ENCODE measurements at places on chromosomes 3 and 15.
A peak's percentile ranks its signal among the peaks of the same experiment; 100 is the strongest.

GRCh38 chr3:138082085-138082991 is 33.1 kb downstream of the DZIP1L start:
- DNase-seq: no peak

DNA sequence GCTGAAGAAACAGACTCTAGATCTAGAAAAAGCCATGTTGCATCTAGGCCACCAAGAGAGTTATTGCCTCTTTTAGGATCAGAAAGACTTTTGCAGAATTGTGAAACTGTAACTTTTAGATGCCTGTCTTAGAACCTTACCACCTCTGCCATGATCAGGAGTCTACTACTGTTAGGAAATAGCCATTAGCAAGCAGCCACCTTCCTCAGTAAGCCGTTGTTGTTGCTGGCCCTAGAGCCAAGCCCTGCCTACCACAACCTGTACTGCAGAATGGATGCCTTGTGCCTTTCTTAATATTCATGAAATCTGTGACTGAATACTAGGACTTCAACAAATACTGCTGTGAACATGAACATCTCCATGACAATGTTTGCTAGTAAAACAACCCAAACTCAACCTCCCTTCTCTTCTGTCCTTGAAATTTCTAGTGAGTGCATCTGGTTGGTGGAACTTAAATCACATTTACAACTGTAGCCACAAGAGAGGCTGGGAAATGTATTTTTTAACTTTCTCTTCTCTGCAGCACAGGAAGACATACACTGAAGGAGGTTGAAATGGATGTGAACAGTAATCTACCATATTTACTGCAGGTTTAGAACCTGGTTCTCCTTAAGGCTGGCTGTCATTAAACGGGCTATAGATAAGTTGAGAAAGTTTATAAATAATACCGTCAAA is 20.7 kb downstream of the RASA2 start:
- DNase-seq: no peak

- DNase-seq: no peak
Measured at GRCh38 chr3:177300039-177300833, 103.0 kb upstream of the TBL1XR1 start.

DNA sequence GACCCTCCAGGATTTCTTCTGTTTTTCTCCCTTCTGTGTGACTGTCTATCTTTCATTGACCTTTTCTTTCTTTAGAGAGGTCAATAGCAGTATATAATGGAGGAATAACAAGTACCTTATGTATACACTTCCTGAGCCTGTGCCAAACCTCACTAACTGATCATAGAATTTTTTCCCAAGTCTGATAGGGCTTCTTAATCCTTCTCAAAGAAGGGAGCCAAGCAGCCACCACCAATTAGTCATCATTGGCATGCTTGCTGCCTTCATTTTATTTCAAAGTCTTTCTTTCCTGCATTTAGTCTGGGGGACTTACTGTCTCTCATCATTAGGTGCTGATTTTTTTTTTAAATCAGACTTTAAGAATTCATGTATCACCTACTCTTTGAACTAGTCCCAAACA is 327.0 kb downstream of the FEZF2 start:
- no peak for DNase-seq

DNA sequence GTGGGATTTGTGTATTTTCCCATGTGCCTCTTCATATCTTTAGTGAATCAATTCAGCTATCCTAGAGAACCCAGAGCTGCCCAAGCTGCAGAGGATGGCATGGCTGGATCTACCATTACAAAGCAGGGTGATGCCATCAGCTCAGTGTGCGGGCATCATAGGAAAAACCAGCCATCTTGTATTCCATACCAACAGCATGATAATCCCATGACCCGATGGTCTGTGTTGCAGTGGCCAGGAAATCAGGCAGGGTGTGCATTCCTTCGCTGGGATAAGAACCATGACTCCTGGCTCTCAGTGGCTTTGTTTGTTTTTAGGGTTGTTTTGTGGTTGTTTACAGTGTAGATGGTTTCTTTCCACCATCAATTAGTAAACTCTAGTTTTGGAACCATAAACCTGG is 36.0 kb downstream of the ARHGAP31 start:
- no peak for DNase-seq

DNA sequence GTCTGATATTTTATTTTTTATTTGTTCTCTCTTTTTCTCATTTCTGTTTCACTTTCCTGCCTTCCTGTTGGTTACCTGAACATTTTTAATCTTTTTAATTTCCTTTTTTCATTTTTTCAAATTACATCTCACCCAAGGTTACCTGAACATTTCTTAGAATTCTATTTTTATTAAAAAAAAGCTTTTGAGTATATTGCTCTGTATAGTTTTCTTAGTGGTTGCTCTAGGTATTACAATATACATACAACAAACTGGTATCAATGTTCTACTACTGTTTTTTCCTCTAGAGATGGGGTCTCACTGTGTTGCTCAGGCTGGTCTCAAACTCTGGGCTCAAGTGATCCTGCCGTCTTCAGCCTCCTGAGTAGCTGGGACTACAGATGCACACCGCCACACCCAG is 79.4 kb downstream of the DHX30 start:
- DNase-seq: no peak

GRCh38 chr3:31422237-31422636 is 110.5 kb upstream of the STT3B start:
- no peak for DNase-seq

DNA sequence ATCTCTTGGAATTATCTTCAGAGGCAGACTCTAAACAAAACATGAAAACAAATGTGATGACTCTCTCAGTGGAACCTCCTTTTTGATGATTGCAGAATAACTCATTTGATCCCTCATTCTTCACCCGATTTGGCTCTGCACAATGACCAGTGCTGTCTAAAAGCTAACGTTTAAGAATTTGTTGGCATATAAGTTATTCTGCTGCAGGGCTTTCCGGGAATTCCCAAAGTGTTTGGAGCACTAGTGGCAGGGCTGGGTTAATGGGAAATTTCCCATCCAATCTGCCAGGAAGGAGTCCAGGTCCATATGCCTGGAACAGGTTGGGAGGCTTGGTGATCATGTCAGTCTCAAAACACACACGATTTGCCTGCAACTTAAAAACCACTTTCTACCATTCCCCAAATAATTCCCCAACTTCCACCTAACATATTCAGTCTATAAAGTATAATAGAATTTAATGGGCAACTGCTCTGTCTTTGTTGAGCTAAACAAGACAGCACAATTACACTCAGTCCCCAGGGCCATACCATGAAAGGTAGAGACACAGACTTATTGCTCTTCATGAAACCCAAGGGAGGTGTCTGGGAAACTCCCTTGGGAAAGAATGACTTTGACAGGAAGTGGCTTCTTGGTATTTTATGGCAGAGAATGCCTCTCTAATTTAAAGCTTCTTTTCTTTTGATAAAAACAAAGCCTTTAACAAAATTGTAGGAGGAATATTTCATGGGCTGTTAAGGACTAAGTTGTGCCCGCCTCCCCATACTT is 38.0 kb downstream of the ARRDC4 start:
- no peak for DNase-seq

DNA sequence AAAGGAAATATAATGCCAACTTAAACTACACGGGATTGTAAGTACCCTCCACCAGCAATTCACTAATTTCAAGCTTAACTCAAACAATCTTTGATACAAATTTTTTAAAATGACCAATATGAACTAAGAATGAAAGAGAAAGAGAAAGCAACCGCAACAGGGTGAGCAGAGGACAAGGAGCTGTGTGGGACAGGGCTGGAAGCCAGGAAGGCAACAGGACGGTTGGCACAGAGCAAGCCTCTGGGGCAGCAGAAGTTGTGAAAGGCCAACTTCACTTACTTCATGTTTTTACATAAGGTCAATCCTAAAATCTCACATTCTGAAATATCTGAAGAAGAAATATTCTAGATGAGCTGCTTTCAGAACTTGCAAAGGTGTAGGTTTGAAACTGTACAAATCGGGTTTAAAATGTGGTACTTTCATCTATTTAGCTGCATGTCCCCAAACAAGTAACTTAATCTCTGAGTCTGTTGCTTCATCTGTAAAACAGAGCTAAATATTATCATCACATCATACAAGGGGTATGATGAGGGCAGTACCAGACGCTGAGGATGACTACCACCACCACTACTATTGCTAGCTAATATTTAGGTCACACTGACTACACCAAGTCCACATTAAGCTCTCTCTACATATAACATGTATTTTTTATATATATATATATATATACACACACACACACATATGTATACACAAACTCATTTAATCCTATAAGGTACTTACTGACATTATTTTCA is 101.7 kb downstream of the IGSF11 start:
- no peak for DNase-seq

DNA sequence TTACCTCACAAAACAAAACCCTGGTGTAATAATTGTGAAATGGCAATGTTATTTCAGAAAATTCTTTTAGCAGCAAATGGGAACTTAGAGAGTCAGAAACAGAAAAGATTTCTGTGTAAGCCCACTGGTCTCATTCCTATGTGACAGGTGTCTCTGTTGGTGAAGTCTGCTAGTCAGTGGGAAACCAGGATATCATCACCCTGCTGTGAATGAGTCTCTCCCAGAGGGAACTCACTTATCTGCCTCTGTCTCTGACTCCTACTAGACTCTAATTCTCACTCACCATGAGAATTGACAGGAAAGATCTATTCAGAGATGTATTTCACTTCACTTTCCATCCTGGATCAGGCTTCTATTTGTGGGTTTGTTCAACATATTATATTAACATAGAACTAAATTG is 266.0 kb downstream of the EPHA3 start:
- DNase-seq: no peak

- DNase-seq: peak; percentile 88
Measured at GRCh38 chr15:69576035-69576526, 123.5 kb downstream of the RPLP1 start.
